Body of pancreas (tissue), 4 donors: ENCODE measurements at places on chromosomes 12 and 14. TPM values are rescaled to one million over a fixed set of nuclear protein-coding genes. Genes with fewer than 3 reads are reported as not detected.

GRCh38 chr14:23145794-23146350, 26.8 kb upstream of the CEBPE start:
- H3K27ac ChIP-seq = no peak overlapping the region
- no peaks in the 10 kb centered on the region for H3K36me3 ChIP-seq
- H3K4me3 ChIP-seq = no peak overlapping the region
- DNase-seq = no peak

DNA sequence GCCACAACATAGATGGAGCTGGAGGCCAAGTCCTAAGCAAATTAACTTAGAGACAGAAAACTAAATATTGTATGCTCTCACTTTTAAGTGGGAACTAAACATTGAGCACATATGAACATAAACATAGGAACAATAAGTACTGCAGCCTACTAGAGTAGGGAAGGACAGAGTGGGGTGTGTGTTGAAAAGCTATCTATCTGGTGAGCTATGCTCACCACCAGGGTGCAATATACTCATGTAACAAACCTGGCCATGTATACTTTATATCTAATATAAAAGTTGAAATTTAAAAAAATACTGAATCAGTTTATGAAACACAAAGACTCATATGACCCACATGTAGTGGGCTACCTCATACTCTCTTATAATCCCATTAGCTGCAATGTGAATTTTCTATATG, 1305.0 kb downstream of the LRFN5 start:
- no peak overlapping the region for H3K27ac ChIP-seq
- no peaks in the 10 kb centered on the region for H3K4me1 ChIP-seq
- no peaks in the 10 kb centered on the region for H3K27me3 ChIP-seq

- H3K36me3 ChIP-seq = no peaks in the 10 kb centered on the region
- H3K4me1 ChIP-seq = no peaks in the 10 kb centered on the region
- DNase-seq = no peak
These were observed 117.5 kb upstream of the RFLNA start for GRCh38 chr12:124177276-124177950.

Gene AMDHD1
- total RNA-seq = 4.4 TPM

DNA sequence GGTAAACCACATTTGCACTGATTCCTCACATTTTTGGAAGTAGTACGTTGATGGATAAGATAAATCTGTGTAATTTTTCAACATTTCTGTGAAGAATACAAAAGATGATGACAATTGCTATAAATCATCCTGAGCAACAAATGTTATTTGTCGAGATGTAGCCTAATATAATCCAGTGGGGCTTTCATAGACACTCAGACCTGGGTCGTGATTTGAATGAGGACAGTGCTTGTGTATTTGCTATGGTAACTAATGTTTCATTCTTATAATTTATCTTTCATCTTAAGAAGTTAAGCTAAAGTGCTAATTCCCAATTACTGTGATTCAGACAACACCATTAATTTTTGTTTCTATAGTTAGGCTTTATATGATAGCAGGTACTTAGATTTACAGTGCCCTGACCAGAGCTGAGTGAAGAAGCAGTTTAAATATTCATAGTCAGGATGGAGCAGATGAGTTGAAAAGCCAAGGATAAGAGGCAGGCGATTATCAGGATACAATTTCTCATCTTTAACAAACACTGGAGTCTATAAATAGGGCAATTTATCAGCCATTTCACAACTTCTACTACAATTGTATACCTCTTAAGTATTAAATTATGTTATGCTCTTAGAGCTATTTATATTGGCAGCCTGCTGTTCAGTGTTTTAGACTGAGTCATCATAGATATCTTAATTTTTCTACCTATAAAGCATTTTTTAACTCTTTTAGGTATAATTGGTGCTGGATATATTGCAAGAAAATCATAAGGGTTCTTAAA, 359.9 kb downstream of the TRHDE start:
- H3K4me1 ChIP-seq = no peaks in the 10 kb centered on the region
- no peak overlapping the region for H3K4me3 ChIP-seq
- no peak overlapping the region for H3K27ac ChIP-seq
- H3K36me3 ChIP-seq = peaks cover 3% of the 10 kb centered on the region
- H3K27me3 ChIP-seq = no peaks in the 10 kb centered on the region

DNA sequence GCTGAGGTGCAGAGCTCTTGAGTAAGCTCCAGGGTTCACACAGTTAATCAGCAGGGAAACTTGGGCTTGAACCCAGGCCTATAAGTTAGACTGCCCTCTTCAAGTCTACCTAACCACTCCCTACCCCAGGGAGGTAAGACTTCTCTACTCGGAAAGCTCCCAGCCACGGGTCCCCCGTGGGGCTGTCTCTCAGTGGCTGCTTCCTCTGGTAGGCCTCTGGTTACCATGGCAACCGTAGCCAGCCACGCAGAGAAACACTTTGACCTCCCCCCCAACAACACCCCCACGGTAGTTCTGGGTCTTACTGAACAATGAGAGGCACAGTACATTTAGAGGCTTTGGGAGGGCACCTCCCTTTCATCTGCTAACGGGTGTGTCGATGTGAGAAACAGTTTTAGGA, 245.2 kb downstream of the AACS start:
- peaks cover 6% of the 10 kb centered on the region for H3K27me3 ChIP-seq
- DNase-seq = no peak
- H3K36me3 ChIP-seq = no peaks in the 10 kb centered on the region
- H3K4me3 ChIP-seq = no peak overlapping the region
- no peak overlapping the region for H3K27ac ChIP-seq

Gene TCL1A
- total RNA-seq = not detected

Gene NPFF
- not detected for total RNA-seq

DNA sequence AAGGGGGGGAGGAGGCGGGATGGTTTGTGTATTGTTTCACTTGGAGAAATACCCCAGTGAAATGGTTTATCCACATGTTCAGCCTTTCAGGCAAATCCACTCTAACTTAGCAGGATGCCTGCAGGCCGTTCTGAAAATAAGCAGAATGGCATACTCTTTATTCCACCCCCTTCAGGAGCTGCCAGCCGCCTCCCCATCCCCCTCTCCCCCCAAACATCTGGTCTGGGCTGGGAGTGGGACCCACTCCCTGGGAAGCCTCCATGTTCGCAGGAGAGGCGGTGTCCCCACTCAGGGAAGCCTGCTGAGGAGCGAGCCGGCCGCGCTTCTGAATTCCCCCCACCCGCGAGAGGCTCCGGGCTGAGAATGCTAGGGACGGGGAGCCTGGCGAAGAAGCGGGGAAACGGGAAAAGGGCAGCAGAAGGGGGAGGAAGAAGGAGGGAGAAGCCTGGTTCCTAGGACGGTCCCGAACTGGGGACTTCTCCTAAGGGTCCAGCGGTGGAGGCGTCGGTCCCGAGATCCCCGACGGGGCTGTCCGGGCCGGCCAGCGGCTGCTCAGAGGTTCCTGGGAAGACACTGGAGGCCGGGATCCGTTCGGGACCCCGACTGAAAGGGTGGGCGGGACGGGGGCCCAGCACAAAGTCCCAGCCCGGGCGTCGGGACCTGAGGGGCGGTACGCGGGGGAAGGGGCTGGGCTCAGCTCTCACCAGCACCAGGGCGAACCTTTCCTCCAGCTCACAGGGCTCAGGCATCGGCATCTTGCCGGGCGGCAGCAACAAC, 666 bp downstream of the FMNL3 start:
- H3K36me3 ChIP-seq = no peaks in the 10 kb centered on the region
- peak; percentile 5 for DNase-seq
- peak overlapping the region; percentile 75 for H3K27ac ChIP-seq
- H3K4me3 ChIP-seq = peak overlapping the region; percentile 49
- H3K4me1 ChIP-seq = peaks cover 4% of the 10 kb centered on the region

DNA sequence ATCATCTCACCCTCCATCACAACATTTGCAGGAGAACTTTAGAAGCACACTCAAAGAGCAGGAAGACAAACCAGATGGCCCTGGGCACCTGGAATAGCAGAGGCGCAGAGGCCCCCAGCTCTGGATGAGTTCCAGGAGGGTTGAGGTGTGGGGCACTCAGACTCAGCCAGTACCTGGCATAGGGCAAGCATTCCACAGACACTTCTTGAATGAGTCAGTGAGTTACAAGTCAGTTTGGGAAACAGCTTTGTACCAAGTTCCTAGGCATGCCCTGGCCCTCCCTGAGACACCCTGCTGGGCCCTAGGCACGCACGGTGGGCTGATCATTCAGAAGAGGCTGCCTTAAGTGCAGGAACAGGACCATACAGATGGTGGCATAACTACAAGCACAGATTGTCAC, 54.3 kb downstream of the MAP3K9 start:
- no peaks in the 10 kb centered on the region for H3K27me3 ChIP-seq
- no peaks in the 10 kb centered on the region for H3K36me3 ChIP-seq
- peak overlapping the region; percentile 78 for H3K27ac ChIP-seq
- H3K4me3 ChIP-seq = no peak overlapping the region
- H3K4me1 ChIP-seq = peaks cover 40% of the 10 kb centered on the region

DNA sequence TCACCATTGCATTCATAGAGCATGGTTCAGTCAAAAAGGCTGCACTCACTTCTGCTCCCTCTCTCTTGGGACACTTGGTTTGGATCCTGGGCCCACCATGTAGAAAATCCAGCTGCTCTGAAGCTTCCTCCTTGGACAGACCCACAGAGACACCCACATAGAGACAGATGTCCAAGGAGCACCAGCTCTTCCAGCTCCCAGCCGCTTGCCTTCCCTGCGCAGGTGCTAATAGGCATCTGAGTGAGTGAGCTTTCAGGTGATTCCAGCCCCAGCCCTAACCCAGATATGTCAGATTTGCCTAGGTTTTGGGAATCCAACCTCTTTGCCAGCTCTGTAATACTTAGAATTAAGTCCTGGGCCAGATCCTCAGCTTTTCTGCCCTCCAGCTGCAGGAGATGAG, 38.6 kb downstream of the DLK1 start:
- no peaks in the 10 kb centered on the region for H3K36me3 ChIP-seq
- H3K4me3 ChIP-seq = no peak overlapping the region
- no peaks in the 10 kb centered on the region for H3K27me3 ChIP-seq
- DNase-seq = no peak
- no peaks in the 10 kb centered on the region for H3K4me1 ChIP-seq

- H3K27me3 ChIP-seq = no peaks in the 10 kb centered on the region
- H3K4me1 ChIP-seq = no peaks in the 10 kb centered on the region
- H3K36me3 ChIP-seq = no peaks in the 10 kb centered on the region
These were observed 14.2 kb downstream of the AMN1 start for GRCh38 chr12:31714406-31715271.

GRCh38 chr12:79763766-79764452, 73.1 kb upstream of the PAWR start:
- no peak overlapping the region for H3K4me3 ChIP-seq
- H3K36me3 ChIP-seq = no peaks in the 10 kb centered on the region
- no peaks in the 10 kb centered on the region for H3K4me1 ChIP-seq
- no peak for DNase-seq

DNA sequence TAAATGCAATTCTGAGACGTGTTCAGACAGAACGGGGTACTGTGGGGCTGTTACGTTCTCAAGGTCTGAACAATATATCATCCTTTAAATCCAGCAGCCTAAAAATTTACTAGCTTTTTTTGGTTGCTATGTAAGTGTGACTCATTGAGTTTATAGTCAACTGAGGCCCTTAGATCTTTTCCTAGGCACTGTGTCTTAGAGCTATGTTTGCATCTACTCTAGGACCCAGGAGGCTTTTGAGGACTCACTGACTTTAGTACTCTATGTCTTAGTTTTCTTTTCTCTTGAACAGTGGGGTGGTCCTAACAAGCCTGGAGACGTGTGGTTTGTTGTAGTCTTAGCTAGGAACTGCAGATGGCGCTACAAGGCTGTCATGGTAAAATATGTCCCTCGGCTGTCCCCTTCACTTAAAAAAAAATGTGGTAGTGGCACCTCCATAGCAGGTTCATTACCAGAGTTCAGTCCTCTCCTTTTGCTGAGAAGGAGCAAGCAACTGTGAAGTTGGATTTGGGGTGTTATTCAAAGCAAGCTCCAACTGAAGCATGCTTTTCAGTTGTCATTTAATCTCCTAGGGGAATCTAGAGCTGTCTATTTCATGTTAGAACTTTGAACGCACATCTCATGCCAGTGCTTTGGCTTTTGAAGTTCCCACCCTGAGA, 8.7 kb upstream of the SPATS2 start:
- DNase-seq = peak; percentile 62
- H3K27me3 ChIP-seq = no peaks in the 10 kb centered on the region
- H3K36me3 ChIP-seq = no peaks in the 10 kb centered on the region
- no peak overlapping the region for H3K4me3 ChIP-seq
- peaks cover 5% of the 10 kb centered on the region for H3K4me1 ChIP-seq

Gene PITPNM2
- total RNA-seq = 3.6 TPM

Gene OASL
- total RNA-seq = 1.3 TPM

DNA sequence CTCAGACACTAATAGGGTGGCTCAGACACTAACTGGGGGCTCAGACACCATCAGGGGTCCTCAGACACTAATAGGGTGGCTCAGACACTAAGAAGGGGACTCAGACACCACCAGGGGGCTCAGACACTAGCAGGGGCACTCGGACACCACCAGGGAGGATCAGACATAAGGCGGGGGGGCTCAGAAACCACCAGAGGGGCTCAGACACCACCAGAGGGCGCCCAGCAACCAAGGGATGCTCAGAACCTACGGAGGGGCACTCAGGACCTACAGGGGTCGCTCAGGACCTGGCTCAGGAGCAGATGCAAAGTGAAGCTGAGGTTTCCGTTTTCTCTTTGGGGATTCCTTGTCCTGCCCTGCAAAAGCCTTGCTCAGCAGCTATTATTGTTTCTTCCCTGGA, 448.5 kb downstream of the TMEM121 start:
- no peaks in the 10 kb centered on the region for H3K36me3 ChIP-seq
- H3K27me3 ChIP-seq = no peaks in the 10 kb centered on the region
- no peak overlapping the region for H3K4me3 ChIP-seq
- no peak for DNase-seq
- no peaks in the 10 kb centered on the region for H3K4me1 ChIP-seq
- H3K27ac ChIP-seq = no peak overlapping the region

DNA sequence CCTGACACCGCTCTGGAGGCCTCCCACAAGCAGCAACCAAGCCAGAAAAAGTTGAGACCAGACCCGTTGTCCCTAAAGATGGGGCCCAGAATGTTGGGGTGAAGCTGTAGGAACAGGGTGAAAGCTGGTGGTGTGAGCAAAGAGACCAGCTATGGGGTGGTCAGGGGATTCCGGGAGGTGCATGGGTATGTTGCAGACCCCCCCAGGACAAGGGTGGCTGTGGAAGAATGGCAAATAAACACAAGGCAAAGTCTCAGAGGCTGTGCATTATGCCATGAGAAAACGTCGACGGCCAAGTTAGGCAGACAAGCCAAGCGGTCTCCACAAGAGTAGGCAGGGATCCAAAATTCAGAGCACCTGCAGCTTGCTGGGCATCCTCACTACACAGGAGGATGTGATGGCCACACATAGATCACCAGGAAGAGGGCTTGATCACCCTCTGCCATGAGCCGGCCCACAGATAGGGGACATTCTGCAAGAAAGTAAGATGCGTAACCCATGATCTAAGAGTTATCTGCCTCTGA, 58.8 kb upstream of the KCNA1 start:
- H3K27me3 ChIP-seq = no peaks in the 10 kb centered on the region
- H3K4me1 ChIP-seq = no peaks in the 10 kb centered on the region

Gene FAM186B
- not detected for total RNA-seq

DNA sequence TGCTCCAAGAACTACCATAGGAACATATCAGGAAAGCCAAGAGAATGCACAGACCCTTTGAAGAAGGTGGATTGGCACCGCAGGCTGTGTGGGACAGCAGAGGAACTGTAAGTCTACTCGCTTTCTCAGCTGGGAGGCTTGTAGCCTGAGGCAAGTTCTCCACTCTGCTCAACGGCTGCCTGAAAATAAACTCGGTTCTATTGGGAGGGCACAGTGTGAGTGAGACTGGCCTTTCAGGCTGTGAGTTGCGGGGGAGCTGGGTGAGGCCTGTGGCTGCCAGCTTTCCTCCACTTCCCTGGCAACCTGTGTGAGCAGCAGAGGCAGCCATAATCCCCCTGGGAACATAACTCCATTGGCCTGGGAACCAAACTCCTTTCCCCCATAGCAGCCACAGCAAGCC, 132.1 kb downstream of the ANKS1B start:
- H3K36me3 ChIP-seq = no peaks in the 10 kb centered on the region
- no peak overlapping the region for H3K27ac ChIP-seq
- no peak for DNase-seq

Gene GRIN2B
- under 0.01 TPM for total RNA-seq

Gene CMTM5
- total RNA-seq = not detected
